HEK293T (cell line): ENCODE measurements at places on chromosomes 11 and 22.

GRCh38 chr11:74695705-74696280, 35.4 kb downstream of the CHRDL2 start:
- DNase-seq, result no peak

- DNase-seq, result no peak
These were observed 16.4 kb upstream of the MFNG start for GRCh38 chr22:37502342-37503182.

GRCh38 chr22:49453771-49454170, 373.9 kb downstream of the BRD1 start:
- DNase-seq, result no peak

- no peak for DNase-seq
These were observed at the start of gene MYO18B for GRCh38 chr22:25741692-25742626. Gene MYO18B, plus strand, starts transcription at chr22:25742188. Its CDS starts 18,905 bp downstream, at chr22:25761093.

- DNase-seq, result no peak
These were observed 68.6 kb downstream of the RRAS2 start for GRCh38 chr11:14290422-14290821.

DNA sequence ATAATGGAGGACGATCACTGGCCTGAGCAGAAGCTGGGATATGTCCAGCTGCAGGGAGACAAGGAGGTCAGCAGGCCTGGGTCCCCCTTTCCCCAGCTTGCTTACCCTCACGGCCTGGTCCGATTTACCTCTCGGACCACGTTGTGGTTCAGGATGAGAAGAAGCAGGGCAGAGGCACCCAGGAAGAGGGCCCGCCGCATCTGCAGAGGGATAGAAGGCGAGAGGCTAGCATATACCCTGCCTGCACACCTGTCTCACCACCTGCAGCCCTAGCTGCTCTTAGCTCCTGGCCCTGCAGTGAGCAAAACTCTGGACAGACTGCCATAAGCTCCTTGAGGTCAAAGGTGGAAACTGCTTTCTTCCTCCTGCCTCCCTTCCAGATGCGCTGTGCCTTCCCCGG, 1.3 kb downstream of the RNF215 start:
- no peak for DNase-seq

- DNase-seq, result no peak
These were observed 3.3 kb upstream of the LRFN4 start for GRCh38 chr11:66853242-66854229.

DNA sequence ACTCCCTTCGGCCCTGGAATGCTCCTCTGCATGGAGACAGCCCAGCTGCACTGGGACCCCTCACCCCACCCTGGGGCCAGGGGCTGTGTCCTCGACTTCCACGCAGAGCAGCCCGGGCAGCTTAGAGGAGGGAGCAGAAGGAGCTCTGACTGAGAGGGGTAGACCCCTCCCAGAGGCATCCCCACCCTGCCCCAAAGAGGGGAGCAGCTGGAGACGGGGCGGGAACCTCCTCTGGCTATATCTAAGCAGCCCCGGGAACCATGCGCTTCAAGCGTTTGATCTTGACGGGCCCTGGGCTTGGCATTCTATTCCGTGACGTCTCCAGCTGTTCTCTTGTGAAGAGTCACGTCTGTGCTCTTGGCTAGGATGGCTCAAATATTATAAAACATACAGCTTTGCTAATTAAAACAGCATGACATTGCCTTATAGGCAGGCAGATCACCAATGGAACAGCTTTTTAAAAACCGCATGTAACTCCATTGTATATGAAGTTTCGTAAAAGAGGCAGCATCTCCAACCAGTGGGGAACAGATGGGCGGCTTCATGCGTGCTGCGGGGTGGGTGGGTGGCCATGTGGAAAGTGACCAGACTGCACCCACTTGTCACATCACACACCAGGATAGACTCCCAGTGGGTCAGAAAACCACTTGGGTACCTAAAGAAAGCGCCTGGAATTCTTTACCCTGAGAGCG, 7.7 kb downstream of the KCNQ1 start:
- DNase-seq, result no peak

- DNase-seq, result peak; percentile 42
These were observed at the start of gene SLC1A2 for GRCh38 chr11:35419184-35419829. Gene SLC1A2, minus strand, starts transcription at chr11:35419558. Its CDS starts 592 bp downstream, at chr11:35418966.

GRCh38 chr11:72732329-72732728, 19.9 kb downstream of the ARAP1 start:
- DNase-seq, result no peak

DNA sequence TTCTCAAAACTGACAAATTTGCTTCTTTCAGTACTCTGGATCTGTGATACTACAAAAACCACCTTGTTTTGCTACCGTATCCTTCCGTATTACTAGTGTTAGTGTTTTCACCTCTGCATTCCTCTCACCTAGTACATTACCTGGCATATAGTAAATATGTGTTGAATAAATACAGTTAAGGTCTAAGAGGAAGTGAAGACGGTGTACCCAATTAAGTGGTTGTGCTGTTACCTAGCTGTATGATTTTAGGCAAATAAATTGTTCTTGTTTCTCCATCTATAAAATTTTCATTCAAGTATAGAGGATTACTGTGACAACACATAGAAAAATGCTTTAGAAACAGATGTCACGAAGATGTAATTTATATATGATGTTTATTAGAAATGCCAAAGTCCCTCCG, 8.9 kb downstream of the BCL2L13 start:
- no peak for DNase-seq

GRCh38 chr11:35322318-35322979, 96.9 kb downstream of the SLC1A2 start:
- DNase-seq, result no peak

- DNase-seq, result no peak
These were observed 69.9 kb downstream of the HORMAD2 start for GRCh38 chr22:30150212-30150611.

DNA sequence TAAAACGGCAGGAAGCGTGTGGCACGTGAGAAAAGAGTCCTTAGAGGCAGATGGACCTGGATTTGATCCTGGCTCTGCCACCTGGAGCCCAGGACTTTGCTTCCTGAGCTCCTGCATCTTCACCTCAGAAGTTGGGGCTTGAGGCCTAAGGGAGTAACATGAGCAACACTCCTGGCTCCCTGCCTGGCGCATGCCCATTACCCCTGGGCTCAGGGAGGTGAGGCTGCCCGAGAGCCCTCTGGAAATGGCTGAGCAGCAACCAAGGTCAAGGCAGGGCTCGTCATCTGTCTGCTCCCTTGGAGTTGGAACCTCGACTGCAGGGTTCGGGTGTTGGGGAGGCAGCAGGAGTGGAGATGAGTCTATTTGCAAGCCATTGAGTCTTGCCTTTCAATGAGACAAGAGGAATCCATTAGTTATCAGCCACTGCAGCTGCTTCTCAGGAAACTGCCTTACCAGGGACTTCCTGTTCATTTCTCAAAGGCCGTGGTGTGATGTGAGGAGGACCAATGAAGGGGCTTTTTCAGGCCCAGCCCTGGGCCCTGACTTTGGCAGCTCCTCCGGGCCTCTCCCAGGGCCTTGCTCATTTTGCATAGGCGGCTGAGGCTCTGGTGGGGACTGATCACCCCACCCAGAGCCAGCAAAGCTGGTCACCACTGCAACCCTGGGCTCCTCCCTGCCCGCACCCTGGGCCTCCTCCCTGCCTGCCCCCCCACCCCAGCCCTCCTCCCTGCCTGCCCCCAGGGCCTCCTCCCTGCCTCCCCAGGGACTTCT, 6.4 kb downstream of the FADS2 start:
- no peak for DNase-seq

- DNase-seq, result no peak
These were observed 161.3 kb downstream of the DDX10 start for GRCh38 chr11:108826136-108826535.

- no peak for DNase-seq
These were observed 11.1 kb upstream of the LDLRAD3 start for GRCh38 chr11:35932681-35933319.

- no peak for DNase-seq
These were observed 41.1 kb downstream of the LIF start for GRCh38 chr22:30205281-30206115.

DNA sequence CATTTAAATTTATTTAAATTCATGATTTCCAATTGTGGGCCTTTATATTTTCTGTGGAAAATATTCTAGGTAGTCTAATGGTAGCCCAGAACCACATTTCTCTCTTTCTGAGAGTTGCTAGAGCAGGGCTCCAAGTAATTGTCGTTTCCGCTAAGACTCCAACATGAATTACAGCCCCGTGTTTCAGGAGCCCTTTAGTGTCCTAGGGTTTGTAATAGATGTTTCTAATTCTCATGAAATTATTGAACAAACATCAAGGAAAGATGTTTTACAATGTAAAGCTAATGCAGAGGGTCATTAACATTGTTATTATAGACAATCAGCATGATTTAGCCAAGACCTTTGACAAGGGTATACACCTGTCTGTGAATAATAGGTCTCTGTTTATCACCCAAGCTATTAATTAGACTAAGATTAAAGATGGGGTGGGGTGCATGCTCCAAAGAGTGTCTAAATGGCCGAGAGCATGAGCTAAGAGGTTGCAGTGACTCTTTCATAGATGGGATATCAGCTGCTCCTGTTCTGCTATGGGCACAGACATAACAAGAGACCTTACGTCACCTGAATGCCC, 81.8 kb upstream of the NTM start:
- DNase-seq, result no peak

- DNase-seq, result no peak
These were observed 29.2 kb downstream of the NF2 start for GRCh38 chr22:29632672-29633071.

GRCh38 chr11:77215106-77215505, 86.4 kb downstream of the GDPD4 start:
- no peak for DNase-seq

DNA sequence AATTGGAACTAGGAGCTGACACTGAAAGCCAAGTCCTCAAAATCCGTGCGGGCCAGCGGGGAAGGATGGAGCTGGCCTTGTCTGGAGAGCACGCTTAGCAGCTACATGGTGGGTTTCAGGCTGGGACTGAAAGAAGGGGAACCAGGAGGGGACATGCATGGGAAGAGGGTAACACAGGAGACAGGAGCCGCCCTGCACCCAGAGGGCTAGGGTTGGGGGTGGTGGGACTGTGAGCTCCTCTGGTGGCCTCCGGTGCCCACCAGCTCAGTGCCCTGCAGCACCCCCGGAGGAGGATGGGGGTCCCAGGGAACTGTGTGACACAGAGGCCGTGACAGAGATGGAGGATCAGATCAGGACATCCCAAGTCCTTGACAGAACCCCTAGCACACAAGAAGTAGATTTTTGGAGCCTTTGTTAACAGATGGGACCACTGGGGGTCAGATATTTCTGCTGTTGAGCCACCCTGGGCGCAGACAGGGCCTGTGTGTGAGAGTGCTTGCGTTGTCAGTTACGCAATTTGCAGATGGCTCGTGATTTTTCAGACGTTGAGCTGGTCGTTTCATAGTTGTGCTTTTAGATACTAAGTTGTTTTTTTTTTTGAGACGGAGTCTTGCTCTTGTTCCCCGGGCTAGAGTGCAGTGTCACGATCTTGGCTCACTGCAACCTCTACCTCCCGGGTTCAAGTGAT, 21.3 kb upstream of the GRAMD4 start:
- DNase-seq, result no peak

- DNase-seq, result no peak
These were observed 57.8 kb upstream of the PTPN5 start for GRCh38 chr11:18849406-18849805.

DNA sequence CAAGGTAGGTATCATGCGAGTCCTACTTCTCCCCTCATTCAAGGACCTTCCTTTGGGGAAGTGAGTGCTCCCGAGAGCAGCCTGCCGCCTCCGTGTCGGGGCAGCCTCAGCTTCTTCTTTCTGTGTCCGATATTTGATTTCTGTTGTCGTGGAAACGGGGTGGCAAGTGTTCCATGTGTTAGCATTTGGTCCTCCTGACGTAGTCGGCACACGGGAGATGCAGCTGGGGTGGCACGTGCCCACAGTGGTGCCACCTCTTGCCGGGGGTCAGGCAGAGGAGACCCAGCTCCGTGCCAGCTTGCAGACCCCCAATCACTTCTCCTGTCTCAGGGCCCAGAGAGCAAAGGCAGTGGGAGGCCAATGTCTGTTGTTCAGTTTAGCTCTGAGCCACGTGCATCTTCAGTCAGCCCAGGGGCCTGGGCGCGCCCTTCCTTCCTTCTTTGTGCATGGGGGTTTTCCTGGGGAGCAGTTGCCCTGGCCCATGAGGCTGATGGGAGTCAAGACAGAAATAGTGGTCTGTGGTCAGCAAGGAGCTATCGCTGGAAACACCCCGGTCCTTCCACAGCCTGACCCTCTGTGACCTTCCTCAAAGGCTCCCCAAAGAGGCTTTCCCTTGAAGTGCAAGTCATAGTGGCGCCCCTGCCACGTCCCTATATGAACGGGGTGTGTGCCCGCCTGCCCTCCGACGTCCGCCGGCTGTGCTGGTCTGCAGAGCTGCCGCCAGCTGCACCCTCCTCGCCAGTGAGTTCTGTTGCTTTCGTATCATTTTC, 44.5 kb downstream of the PARVB start:
- no peak for DNase-seq

DNA sequence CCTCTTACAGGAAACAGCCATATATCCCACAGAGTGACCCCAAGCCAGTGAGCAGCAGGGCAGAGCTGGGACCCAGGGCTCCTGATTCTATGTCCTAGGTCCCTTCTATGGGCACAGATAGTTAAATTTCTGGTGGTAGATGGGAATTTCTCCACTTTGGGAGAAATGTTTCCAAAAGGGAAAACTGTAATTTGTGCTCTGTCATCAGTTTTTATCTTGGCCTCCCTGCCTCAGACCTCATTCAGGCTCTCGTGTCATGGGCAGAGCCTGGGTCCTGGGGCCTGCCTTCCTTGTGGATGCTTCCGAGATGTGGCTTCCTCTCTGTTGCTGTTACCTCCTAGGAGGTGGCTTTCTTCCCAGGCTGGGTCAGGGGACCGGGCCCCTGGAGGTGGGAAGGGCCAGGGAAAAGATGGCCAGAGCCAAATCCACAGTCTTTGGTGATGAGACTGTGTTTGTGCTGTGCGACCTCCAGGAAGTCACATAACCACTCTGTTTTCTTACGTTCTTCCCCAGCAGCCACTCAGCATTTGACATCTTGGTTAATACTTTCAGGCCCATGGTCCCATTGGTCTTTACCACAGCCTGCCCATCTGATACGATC, 8.6 kb downstream of the LRRC32 start:
- no peak for DNase-seq

DNA sequence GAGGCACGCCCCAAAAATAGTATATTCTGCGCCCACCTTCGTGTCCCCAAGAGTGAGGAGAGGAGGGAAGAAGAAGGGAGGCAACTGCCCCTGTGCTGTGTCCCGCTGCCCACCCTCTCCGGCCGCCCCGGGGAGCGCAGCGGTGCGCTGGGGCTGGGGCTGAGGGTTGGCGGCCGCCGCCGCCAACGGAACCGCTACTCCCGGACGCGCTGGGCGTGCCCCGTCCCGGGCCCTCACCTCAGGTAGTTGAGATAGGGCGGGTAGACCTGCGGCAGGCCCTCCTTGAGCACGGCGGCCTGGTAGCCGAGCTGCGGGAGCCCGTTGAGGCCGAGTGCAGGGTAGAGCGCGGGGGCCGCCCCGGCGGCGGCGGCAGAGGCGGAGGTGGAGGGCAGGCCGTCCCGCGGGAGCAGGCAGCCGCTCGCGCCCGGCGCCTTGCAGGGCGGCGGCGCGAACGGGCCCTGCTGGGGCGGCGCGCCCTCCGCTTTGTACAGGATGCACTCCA, 2.4 kb downstream of the PGR start:
- DNase-seq, result peak; percentile 26
